ENCODE measurements at places on chromosomes 1 and 21.
A peak's percentile ranks its signal among the peaks of the same experiment; 100 is the strongest.

DNA sequence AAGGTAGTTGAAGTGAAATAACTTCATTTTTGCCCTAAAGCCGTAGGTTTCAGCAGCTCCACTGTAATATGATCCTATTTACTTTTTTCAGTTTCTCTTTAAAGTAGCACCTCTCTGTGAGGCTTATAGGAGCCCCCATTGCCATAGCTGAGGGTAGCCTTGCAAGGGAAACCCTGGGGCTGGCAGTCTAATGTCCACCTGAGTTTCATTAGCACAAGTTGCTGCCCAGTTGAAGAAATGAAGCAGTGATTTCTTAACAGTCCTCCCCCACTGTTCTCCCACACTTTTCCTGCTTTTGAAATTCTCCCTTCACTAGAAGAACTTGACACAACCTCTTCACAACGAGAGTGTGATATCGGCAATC is 1.5 kb downstream of the HMCN1 start:
- peak; percentile 32 for DNase-seq

GRCh38 chr1:30450818-30451233 is 272.6 kb downstream of the MATN1 start:
- DNase-seq, result no peak

GRCh38 chr1:36268981-36269380 is 37.2 kb upstream of the SH3D21 start:
- DNase-seq, result no peak

DNA sequence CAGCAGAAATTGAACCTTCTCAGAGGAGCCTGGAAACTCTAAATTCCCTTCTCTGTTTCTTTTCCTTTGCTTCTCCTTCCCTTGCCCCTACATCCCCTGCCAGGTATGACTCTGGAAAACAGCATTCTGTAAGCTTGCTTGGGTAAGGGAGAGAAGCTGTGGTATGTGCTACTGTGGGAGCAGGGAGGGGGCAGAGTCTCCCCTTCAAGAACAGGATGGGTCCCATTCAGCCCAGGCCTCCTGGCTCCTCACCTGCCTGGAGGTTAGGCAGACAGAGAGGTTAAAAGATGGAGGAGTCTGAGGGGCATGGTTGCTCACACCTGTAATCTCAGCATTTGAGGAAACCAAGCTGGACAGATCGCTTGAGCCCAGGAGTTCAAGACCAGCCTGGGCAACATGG is 40.6 kb upstream of the UBE2U start:
- DNase-seq, result no peak
